Hematopoietic multipotent progenitor cell treated with erythropoietin and hydrocortisone succinate and interleukin-3 and kit ligand, for 8 days (in vitro differentiated cells): ENCODE measurements at places on chromosomes 11 and 22.
A peak's percentile ranks its signal among the peaks of the same experiment; 100 is the strongest.

- no peak for DNase-seq
Measured at GRCh38 chr11:104594228-104594958, 303.9 kb downstream of the CASP12 start.

- no peak for DNase-seq
Measured at GRCh38 chr11:115893461-115894099, 389.4 kb upstream of the CADM1 start.

DNA sequence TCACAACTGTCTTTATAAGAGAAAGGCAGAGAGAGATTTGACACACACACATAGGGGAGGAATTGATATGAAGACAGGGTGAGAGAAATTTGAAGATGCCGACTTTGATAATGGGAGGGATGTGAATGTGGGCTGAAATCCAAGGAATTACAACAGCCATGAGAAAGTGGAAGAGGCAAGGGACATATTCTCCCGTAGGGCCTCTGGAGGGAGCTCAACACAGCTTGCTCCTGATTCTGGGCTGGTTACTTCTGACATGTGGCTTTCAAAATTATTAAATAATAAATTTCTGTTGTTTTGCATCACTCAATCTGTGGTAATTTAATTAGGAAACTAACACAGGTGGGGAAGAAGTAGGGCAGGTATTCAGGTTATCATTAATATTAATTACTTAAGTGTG, 282.9 kb downstream of the LUZP2 start:
- DNase-seq: no peak

- DNase-seq: peak; percentile 57
Measured at GRCh38 chr11:8219257-8220021, 44.2 kb downstream of the LMO1 start.

DNA sequence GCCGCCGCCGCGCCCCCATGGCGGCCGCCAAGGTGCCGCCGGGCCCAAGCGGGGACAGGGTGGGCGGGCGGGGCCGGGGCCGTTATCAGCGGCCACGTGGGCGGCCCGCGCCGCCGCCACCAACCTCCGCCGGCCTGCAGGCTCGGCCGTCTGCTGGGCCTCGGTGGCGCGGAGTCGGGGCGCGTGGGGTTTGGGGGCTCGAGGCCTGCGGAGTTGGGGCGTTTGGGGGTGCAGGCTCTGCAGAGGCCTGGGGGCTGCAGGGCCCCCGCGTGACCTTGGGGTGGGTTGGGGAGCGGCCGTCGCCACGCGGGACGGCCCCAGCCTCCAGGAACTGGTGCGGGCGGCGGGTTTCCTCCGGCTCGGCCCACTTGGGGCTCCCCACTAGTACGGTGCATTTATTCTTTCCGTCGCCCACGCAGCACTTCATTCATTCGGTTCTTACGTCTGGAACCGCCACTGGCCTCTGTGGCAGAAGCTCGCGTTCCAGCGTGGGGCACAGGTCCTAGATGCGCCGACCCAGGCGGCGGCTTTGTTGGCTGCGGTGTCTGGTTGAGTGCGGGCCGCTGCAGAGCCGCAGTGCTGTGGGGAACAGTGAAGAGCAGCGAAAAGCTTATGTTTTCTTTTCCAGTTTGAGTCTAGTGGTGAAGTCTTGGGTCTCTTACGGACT, 740 bp upstream of the TRMT2A start:
- DNase-seq: peak; percentile 44

DNA sequence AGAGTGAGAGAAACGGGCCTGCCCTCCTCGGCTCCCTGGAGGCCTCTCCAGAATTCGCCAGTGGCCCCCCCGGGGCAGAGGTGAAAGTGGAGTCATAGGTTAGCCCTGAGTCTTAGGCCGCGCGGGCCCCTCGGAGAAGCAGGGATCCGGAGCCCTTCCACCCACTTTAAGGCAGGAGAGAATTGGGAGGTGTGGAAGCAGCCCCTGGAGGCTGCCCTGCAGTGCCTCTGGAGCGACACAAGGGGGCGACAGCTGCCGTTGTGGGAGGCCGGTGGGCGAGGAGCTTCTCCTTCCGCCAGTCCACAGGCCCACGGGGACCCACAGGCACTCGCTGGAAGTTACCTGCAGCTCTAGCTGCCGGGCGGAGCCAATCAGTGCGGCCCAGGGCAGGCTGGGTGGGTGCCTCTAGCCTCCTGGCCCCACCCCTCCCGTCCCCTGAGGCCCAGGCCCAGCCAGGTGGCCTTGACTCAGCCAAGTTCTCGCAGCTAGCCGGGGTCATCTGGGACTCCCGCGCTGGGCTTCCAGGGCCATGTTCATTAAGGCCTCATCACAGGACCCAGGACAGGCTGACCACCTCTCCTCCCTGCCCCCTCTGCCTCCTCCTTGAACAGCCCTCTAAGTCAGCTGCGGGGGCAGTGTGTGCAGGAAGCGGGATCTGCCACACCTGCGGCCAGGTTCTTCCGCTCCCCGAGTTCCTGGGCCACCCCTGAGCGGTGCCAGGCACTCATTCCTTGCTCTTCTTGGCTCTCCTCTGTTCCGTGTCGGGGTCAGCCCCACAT, 5.0 kb downstream of the DGKZ start:
- peak; percentile 53 for DNase-seq

DNA sequence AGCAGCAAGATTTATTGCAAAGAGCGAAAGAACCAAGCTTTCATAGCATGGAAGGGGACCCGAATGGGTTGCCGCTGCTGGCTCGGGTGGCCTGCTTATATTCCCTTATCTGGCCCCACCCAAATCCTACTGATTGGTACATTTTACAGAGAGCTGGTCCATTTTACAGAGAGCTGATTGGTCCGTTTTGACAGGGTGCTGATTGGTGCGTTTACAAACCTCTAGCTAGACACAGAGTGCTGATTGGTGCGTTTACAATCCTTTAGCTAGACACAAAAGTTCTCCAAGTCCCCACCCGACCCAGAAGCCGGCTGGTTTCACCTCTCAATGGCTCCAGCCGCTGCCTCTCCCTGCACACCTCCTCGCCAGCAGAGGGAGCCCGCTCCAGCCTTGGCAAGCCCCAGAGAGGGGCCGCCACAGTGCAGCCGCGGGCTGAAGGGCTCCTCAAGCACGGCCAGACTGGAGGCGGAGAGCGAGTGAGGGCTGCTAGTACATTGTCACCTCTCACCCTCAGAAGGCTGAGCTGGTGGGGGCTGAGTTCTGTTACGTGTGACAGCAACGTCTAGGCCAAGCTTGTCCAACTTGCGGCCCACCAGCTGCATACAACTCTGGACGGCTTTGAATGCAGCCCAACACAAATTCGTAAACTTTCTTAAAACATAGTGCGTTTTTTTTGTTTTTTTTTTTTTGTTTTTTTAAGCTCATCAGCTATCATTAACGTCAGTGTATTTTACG, 8.7 kb downstream of the PTH start:
- peak; percentile 58 for DNase-seq

- DNase-seq: no peak
Measured at GRCh38 chr22:38879108-38879729, 7.2 kb upstream of the CBX6 start.

GRCh38 chr11:125404157-125404810, 91.8 kb downstream of the FEZ1 start:
- no peak for DNase-seq

- DNase-seq: no peak
Measured at GRCh38 chr11:60938500-60938899, 13.5 kb downstream of the SLC15A3 start.

DNA sequence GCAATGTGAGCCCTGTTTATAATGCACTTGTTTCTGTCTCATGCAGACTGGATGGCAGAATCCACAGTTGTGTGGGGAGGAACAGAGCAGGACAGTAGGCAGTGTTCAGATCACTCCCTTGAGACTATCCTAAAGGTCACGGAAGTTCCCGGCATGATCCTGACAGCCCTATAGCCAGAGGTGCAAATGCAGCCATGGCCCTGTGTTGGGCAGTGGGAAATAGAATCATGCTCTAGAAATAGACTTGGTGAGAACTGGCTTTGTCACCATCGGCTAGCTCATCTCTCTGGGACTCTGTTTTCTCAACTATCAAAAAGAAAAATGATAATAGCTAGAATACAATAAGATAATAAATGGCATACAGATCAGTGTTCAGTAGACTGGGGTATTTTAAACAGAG, 123.2 kb downstream of the FEZ1 start:
- DNase-seq: no peak

GRCh38 chr11:86615487-86615886, 56.9 kb downstream of the ME3 start:
- DNase-seq: no peak

GRCh38 chr11:45683271-45684058, 18.0 kb upstream of the CHST1 start:
- no peak for DNase-seq

GRCh38 chr11:29224739-29225384, 792.0 kb downstream of the KCNA4 start:
- no peak for DNase-seq

DNA sequence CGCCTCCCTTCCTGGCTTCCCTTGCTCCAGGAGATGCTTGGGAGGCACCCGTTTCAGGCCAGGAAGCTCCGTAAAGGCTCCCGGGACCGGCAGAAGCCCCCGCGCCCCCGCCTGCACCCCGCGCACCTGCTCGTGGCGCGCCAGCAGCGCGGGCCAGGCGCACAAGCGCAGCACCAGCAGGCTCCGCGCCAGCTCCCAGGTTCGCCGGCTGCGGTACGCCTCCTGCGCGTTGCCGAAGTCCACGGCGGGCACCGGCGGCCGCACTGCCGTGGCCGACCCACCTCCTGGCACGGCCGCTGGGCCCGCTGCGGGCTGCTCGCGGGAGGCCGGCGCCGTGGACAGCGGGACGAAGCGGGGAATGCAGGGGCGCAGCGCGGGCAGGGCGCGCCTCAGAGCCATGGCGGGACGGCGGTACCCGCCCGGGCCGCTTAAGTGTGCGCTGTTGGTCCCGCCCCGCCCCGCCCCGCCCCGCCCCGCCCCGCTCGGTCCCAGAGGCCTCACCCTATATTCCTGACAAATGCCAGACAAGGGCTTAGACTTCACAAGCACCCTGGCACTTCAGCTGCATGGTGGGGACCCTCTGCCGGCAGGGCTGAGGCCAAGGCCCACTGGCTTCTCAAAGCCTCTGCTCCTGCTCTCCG, at the start of gene PRODH:
PRODH (minus strand) TSS at position 405 of the 641 bp plus-strand sequence; CDS start at position 399, 6 bp downstream.
- DNase-seq: no peak

DNA sequence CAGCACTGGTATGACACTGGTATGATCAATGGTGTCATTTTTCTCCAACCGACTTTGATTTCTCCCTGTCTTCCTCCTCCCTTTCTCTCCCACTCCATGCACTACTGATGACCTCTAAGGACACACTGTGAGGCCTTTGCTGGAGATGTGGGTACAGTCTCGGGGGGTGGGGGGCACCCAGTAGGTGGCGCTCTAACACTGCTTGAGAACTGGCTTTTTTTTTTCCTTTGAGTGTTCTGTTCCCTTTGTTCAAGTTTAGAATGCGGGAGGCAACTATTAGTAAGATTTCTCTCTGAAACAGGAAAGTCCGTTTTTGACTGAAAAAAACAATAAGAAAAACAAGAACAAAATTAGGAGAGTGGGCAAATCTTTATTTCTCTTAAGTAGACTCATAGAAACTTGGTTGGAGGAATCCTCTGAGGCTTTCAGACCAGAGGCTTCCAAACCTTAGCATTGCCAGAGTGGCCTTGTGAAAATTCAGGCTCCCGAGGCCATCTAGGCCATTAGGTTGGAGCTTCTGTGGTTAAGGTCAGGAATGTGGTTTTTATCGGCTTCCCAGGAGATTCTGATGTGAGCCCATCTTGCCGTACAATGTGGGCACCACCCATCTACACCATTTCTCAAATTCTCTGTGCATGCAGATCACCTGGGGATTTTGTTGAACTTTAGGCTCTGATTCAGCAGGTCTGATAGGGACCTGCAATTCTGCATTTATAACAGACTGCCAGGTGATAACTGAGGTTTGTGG, 43.2 kb downstream of the PANX1 start:
- peak; percentile 56 for DNase-seq

- no peak for DNase-seq
Measured at GRCh38 chr11:86639137-86639536, 33.3 kb downstream of the ME3 start.

DNA sequence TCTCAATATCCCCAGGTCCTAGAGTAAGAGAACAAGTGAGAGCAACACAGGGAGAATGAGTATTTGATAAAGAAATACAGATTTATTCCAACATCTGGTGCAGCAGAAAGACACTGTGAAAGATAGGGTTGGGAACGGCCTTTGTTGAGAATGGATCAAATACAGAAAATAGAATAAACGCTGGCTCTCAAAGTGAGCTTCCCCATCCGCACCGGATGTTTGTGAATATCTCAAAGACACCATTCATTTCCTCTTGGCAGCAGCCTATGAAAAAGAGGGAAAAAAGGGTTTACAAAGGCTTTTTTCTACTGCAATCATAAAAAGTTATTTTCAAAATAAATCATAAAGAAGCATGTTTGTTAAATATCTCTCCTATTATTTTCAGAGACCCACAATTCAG, 279.3 kb downstream of the CASP12 start:
- no peak for DNase-seq

DNA sequence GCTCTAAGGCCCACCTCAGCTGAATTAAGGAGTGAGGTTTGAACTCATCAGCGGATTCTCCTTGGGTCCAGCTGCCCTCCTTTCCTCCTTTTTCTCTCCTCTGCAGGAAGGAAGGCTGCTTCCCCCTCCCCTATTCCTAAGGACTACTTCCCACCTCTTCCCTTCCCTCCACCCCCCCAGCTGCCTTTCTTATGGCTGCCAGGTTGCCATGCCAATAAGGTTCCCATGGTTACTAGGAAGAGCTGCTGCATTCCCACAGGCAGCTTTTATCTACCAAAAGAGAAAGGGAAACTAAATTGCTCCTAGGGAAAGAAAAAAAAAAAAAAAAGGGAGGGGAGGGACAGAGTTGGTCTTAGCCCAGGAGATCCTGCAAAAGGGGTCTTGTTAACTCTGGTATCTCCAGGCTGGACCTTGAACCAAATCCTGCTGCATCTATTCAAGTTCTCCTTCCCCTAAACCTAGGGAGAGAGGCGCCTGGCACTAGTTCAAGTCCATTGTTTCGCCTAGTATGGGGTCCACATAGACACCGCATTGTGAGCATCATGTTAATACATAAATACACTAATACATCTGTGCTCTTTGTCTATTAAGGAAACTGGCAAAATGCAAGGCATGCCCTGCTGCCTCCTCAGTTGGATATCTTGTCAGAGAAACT, 21.2 kb upstream of the FEZ1 start:
- DNase-seq: no peak

- DNase-seq: no peak
Measured at GRCh38 chr11:103883291-103883690, 153.1 kb upstream of the DDI1 start.

DNA sequence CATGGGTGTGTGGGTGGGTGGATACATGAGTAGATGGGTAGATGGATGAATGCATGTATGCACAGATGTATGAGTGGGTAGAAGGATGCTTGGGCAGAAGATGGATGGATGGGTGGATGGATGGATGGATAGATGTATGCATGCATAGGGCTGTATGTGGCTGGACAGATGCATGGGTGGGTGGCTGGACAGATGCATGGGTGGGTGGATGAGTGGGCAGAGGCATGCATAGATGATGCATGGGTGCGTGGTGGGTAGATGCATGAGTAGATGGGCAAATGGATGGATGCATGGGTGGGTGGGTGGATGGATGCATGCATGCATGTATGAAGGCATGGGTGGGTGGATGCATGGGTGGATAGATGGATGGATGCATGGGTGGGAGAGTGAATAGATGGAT, 6.8 kb upstream of the CD248 start:
- DNase-seq: no peak
